Hindlimb muscle (tissue), 1 donor: ENCODE measurements at places on chromosomes 11 and 22.

- DNase-seq = no peak
These were observed 111.7 kb downstream of the TEAD1 start for GRCh38 chr11:12785901-12786300.

DNA sequence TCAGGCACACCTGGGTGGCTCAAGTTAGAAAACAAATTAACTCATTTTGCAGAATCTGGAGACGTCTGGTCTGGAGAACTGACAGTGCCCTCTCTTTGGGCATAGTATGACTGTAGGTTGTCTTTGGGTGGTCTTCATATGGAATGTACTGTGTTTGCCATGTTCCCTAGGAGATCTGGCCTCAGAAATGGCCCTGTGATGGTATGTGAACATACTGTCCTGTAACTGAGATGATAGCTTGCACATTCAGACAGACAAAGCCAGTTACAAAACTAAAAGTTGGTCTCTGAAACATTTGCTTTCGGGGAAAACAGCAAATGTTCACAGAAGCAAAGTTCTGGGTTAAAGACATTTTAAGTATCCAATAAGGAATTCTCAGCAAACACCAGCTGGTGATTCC, 29.7 kb downstream of the CD44 start:
- peak; percentile 45 for DNase-seq

- no peak for DNase-seq
These were observed 64.0 kb downstream of the OTOG start for GRCh38 chr11:17611049-17611448.

GRCh38 chr11:64226507-64227051, 505 bp downstream of the NUDT22 start:
- no peak for DNase-seq

DNA sequence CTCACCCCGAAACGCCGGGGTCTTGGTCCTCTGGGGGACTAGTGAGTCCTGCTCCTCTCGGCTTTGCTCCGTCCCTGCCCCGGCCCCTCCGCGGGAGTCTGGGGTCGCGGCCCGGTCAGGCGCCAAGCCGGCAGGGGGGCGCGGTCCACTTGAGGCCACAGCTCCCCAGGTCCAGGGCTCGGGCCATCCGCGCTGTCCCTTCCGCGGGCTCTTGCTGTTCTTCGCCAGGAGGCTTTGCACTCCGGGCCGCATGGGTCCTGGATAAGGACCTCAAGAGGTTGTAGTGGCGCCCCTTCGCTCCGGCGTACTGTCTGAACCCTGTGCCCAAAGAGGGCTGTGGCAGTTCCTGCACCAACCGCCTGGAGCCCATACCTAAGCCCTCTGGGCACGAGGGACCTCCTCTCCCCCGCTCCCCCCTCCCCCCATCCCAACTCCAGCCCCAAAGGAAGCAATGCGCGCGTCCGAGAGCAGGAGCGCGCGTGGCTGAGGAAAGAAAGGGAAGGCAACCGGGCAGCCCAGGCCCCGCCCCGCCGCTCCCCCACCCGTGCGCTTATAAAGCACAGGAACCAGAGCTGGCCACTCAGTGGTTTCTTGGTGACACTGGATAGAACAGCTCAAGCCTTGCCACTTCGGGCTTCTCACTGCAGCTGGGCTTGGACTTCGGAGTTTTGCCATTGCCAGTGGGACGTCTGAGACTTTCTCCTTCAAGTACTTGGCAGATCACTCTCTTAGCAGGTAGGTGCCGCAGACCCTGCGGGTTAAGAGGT, at the start of gene ADM:
ADM (plus strand) TSS at position 579 of the 767 bp plus-strand sequence. CDS start 628 bp downstream, outside the sequence.
- peak; percentile 89 for DNase-seq

GRCh38 chr11:12598330-12599256, 75.6 kb upstream of the TEAD1 start:
- no peak for DNase-seq

GRCh38 chr11:26901162-26901561, 92.8 kb upstream of the FIBIN start:
- peak; percentile 82 for DNase-seq

DNA sequence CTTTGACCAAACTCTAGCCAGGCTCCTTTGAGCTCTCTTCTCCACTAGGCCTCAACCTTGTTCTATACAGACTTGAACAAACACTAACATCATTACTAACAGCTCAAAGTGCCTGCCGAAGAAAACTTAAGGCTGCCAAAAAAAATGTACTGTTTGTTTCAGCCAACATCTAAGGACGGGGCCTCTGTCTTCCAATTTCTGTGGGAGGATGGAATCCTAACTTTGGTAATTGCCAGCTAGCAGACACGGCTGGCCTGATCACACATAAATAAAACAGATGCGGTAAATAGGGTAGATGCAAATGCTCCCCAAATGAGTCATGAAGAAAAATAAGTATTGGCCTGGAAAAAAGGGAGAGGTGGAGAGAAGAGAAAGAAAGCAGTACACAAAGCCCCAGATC, 394.3 kb downstream of the TMEM135 start:
- peak; percentile 34 for DNase-seq

- no peak for DNase-seq
These were observed 8.3 kb upstream of the RIC3 start for GRCh38 chr11:8177136-8177535.

GRCh38 chr22:43085658-43086606, 3.3 kb downstream of the TTLL1 start:
- DNase-seq = no peak

DNA sequence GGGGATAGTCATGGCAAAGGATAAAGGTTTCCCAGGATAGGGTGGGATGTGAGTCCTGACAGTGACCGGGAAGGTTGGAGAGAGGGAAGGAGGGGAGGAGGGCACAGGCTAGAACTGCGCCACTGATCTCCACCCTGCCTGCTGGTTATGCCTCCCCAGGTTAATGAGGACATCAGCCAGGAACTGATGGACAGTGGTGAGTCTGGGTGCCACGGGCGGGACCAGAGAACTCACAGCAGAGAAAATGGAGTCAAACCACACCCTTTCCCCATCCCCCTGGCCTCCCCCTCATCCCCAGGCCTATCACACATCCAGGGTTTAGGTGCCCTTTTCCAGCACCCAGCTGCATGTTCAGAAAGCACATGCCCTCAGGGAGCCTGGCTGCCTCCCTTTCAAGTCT, 10.2 kb downstream of the ANKK1 start:
- no peak for DNase-seq

DNA sequence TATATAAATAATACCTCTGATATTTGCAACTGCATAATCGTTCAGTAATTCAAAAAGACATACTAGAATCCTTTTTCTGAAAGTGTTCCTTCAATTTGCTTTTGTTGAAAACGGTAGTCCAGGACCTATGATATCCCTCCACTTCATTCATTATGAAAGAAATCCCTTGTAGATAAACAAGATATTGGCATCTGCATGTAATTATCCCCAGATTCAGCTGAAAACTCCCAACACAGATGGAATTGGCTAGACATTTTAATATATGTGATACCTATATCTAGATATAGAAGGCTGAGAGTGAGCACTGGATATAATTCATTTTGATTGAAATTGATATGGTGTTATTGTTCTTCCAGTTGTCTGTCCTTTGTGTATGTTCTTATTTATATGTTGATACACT, 109.4 kb downstream of the MSANTD4 start:
- no peak for DNase-seq

DNA sequence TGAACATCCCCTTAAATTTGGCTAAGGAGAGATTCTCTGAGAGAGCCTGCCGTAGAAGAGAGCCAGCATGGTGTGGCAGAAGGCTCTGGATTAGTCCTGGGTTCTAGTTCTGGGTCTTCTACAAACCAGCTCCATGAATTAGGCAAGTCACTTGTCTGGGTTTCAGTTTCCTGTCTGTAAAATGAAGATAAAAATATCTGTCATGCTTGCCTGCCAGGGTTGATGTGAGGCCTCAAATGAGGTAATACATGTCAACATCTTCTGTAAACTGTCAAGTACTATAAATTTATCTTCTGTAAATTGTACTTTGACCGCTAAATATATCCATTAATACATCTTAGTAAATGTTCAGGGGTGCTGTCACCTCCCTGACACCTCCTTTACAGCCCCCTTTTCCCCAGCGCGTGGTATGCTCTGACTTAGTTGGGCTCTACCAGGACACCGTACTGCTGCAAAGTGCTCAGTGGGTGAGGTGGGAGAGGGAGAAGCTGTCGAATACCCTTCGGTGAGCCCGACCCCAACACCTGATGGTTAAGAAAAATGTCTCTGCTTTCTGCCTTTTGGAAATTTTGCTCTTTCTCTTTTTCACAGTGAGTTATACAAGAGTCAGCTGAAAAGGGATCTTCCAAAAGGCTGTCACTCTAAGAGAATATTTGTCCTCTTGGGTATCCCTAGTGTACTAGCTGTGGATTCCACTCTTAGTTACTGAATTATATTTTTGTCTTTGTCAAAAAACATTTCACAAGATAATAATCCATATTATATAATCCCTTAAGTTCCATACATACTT, 15.0 kb downstream of the RBX1 start:
- no peak for DNase-seq

- no peak for DNase-seq
These were observed 11.9 kb downstream of the PLAAT2 start for GRCh38 chr11:63551091-63551888.

- no peak for DNase-seq
These were observed 310.2 kb upstream of the ZC3H12C start for GRCh38 chr11:109783014-109783413.

GRCh38 chr22:19855504-19856409, 1.1 kb upstream of the GNB1L start:
- peak; percentile 42 for DNase-seq

GRCh38 chr22:22082229-22082835, 99.7 kb upstream of the TOP3B start:
- DNase-seq = no peak

DNA sequence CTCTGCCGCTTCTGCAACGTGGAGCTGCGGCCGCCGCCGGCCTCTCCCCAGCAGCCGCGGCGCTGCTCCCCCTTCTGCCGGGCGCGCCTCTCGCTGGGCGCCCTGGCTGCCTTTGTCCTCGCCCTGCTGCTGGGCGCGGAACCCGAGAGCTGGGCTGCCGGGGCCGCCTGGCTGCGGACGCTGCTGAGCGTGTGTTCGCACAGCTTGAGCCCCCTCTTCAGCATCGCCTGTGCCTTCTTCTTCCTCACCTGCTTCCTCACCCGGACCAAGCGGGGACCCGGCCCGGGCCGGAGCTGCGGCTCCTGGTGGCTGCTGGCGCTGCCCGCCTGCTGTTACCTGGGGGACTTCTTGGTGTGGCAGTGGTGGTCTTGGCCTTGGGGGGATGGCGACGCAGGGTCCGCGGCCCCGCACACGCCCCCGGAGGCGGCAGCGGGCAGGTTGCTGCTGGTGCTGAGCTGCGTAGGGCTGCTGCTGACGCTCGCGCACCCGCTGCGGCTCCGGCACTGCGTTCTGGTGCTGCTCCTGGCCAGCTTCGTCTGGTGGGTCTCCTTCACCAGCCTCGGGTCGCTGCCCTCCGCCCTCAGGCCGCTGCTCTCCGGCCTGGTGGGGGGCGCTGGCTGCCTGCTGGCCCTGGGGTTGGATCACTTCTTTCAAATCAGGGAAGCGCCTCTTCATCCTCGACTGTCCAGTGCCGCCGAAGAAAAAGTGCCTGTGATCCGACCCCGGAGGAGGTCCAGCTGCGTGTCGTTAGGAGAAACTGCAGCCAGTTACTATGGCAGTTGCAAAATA, 816 bp downstream of the PDE3B start:
- peak; percentile 42 for DNase-seq

GRCh38 chr11:9838229-9838628, 174.4 kb downstream of the SWAP70 start:
- DNase-seq = no peak

DNA sequence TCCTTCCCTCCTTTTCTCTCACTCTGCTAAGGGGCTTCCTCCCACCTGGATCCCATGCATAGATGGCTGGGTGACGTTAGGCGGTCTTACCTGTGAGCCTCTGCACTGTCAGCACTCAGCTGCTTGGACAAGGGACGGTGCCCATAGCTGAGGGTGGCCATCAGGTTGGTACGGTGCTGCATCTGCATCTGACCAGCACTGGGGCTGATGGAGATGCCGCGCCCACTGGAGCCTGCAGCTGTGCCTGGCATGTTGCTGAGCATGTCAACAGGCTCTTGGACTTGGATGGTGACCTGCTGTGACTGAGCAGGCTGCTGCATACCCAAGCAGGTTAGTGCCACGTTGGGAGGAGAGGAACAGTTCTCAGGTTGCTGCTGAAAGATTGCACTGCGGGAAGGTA, 21.8 kb upstream of the APOA1 start:
- DNase-seq = no peak

- no peak for DNase-seq
These were observed 2.9 kb downstream of the PKNOX2 start for GRCh38 chr11:125167292-125167953.

GRCh38 chr22:24695060-24695459, 79.5 kb downstream of the PIWIL3 start:
- DNase-seq = no peak

GRCh38 chr22:38733724-38734381, 21.9 kb downstream of the SUN2 start:
- DNase-seq = no peak

- DNase-seq = no peak
These were observed 321.1 kb downstream of the TENM4 start for GRCh38 chr11:79119491-79120284.

- no peak for DNase-seq
These were observed 181.1 kb upstream of the SESN3 start for GRCh38 chr11:95412074-95412473.

DNA sequence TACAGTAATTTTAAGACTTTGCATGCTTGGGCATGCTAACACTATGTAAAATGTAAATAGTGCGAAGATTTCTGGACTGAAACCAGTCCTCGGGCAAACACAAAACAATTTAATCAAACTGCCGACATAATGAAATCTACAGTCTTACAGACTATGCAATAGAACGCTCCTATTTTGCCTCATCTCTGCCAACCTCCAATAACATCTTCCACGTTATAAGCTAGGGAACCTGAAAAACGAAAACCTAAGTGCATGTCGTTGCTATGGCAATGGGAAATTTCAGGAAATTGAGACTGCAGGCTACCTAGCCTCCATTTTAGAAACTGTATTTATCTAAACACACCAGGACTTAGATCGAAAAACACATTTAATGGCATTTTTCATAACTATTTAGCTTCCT, 1.1 kb downstream of the CSTF3 start:
- DNase-seq = peak; percentile 31

- no peak for DNase-seq
These were observed 162.3 kb downstream of the C11orf87 start for GRCh38 chr11:109584001-109584972.

DNA sequence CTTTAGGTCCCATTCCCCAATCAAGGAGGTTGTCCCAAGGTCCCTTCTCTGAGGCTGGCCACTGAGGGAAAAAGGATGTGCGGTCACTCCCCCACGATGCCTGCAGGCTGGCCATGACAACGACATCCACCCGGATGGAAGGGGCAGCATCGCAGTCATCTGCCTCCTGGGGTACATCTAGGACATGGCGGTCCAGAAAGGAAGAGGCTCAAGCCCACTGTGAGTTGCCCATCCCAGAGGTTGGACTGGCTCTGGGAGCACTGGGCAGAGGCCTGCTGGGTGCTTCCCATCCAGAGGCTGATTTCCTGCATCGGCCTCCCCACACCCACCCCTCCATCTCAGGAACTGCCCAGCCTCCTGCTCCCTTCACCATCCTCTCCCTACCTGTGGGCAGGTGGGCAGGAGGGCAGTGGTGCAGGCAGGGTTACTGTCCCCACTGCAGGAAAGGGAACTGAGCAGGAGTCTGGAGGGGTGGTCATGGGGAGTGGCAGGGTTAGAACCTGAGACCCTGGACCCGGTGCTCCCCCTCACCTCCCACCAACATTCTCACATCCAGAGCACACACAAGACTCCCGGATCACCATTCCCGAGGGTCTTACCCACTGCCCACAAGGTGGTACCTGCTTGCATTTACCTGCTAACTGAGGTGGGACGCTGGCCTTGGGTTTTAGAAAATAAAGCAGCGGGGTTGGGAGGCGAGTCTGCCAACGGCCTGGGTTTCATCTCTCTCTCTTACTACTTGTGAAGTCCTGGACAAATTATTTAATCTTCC, 4.4 kb downstream of the RCE1 start:
- no peak for DNase-seq

GRCh38 chr11:32385998-32386397, 49.3 kb downstream of the WT1 start:
- DNase-seq = no peak
